ENCODE measurements at places on chromosomes 2 and 18.

- no peak for DNase-seq
Observed at GRCh38 chr2:199812493-199812892, 38.5 kb downstream of the FTCDNL1 start.

- DNase-seq = peak; percentile 92
Observed at GRCh38 chr2:191899410-191899809, 52.5 kb upstream of the CAVIN2 start.

GRCh38 chr2:71005271-71006202 is 10.9 kb upstream of the TEX261 start:
- no peak for DNase-seq

GRCh38 chr2:86241611-86242010 is 42.4 kb downstream of the MRPL35 start:
- no peak for DNase-seq

- no peak for DNase-seq
Observed at GRCh38 chr2:135942936-135943688, 42.3 kb downstream of the DARS1 start.

DNA sequence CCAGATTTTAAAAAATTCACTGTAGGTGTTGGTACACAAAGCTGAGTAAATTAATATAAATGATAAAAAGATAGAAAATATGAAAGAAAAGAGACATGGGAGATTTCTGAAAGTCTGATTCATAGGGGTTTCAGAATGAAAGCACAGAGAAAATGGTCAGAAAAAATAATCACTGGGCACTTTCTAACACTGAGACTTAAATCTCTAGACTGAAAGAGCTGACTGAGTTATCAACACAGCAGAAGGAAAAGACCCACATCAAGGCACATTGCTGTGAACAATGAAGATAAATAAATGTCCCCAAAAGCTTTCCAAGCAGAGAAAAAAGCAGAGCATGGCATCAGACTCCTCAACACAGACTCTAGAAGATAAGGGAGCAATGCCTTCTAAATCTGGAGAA is 277.2 kb downstream of the BCL2 start:
- no peak for DNase-seq

DNA sequence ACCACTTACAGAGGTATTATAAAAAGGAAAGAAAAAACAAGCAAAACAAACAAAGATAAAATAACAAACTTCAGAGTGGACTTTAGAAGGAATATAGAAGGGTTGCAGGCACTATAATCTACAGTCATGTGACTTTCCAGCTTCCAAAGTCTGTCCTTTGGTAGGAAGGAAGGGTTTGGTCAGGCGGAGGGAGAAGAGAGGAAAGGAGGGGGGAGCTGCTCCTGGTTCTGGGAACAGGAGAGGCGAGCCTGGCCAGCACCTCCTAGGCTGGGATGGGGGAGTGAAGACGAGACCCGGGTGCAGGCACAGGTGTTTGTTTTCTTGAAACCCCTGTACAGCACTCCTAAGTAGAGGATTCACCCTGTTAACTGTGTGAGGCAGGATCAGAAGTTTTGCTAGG is 53.8 kb upstream of the GATA6 start:
- no peak for DNase-seq

DNA sequence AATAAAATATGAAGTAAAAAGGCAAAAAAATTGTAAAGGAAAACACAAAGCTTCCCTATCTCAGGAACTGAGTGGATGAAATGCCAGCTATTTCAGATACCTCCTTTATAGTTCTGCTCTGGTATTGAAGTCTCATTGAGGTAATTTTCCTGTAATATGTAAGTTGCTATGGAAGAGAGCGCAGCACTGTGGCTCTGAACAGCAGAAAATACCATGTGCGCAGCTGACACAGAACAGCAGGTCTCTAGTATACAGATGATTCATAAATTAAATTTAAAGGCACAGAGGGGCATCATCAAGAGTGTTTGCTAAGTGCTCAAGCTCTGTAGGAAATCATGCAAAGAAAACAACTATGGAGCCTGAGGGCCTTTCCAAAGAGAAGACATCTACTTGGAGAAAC is 315.3 kb upstream of the CDH7 start:
- DNase-seq = no peak

- DNase-seq = no peak
Observed at GRCh38 chr2:217831306-217831705, 171.5 kb downstream of the TNS1 start.

GRCh38 chr18:77314511-77314910 is 64.9 kb downstream of the GALR1 start:
- no peak for DNase-seq

GRCh38 chr2:14632133-14632936 is at the start of gene LRATD1:
Gene LRATD1, plus strand, starts transcription at chr2:14632717. Its CDS starts 1,263 bp downstream, at chr2:14633980.
- peak; percentile 87 for DNase-seq

Measured in iris pigment epithelial cell (primary cell).